ENCODE measurements at places on chromosomes 4 and X. TPM values are rescaled to one million over a fixed set of nuclear protein-coding genes. Genes with fewer than 3 reads are reported as not detected.

GRCh38 chrX:42399632-42400024 is 378.3 kb downstream of the PPP1R2C start:
- H3K36me3 ChIP-seq, result no peaks in the 10 kb centered on the region
- H3K27ac ChIP-seq, result no peak overlapping the region
- no peaks in the 10 kb centered on the region for H3K27me3 ChIP-seq
- DNase-seq, result no peak
- H3K4me1 ChIP-seq, result no peaks in the 10 kb centered on the region

DNA sequence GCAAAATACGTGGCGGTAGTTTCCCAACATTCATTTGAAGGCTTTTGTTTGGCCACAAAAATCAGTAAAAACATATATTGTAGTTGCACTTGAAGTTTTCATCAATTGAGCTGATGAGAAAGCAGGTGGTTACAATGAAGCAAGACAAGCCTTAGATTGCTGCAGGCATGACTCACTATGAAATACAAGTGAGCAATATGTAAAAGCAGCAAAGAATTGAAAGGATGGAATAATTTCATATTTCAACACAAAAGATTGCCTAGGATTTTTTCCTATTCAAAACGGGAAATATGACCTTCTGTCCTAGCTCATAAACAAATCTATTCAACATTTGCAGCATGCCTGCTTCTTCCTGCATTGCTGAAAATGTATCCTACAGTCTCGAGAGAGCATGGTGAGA is 190.9 kb upstream of the BANK1 start:
- H3K4me1 ChIP-seq, result no peaks in the 10 kb centered on the region
- no peak overlapping the region for H3K4me3 ChIP-seq
- H3K27me3 ChIP-seq, result no peaks in the 10 kb centered on the region
- no peak for DNase-seq
- no peak overlapping the region for H3K27ac ChIP-seq
- H3K36me3 ChIP-seq, result no peaks in the 10 kb centered on the region

The GRPR gene
- total RNA-seq, result 0.05 TPM

The PPP4R3C gene
- not detected for total RNA-seq

- DNase-seq, result no peak
- H3K36me3 ChIP-seq, result no peaks in the 10 kb centered on the region
- H3K27ac ChIP-seq, result no peak overlapping the region
- no peak overlapping the region for H3K4me3 ChIP-seq
These were observed 51.4 kb upstream of the LSM6 start for GRCh38 chr4:146124023-146124680.

DNA sequence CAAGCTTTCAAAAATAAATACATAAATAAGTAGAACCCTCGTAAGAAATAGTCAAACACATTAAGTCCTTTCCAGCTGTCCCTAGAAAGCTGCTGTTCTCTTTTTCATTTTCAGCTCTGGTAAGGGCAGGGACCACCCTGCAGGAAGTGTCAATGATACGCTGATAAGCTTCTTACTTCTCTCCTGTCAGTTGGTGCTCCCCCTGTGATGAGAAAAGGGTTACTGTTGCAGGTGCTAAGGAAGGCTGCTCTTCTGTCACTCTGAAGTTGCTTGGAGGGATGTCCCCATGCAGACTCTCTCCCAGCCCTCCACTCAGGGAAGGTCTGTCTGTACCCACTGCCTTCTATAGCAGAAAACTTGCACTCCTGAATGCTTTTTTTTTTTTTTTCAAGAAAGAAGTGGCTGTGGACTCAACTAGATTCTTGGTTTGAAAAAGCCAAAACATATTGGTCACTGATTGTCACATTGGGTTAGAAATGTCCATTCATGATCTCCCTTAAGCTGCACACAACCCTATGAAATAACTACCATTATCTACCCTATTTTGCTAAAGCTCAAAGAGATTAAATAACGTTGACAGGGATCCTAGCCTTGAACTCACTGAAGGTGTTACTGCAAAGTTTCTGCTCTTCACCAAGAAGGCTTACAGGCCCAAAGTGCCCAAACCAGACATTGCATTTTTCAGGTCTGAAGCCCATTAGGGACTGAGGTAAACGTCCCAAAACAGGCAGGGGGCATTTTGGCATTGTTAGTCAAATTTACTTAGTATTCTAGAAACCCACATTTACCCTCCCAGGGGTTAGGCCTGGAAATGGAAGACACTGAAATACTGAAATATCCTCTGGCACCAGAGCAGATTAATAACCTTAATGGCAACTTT is 1.2 kb downstream of the CXCL3 start:
- H3K4me1 ChIP-seq, result peaks cover 8% of the 10 kb centered on the region
- H3K36me3 ChIP-seq, result no peaks in the 10 kb centered on the region
- H3K27me3 ChIP-seq, result no peaks in the 10 kb centered on the region
- H3K4me3 ChIP-seq, result peak overlapping the region; percentile 90

DNA sequence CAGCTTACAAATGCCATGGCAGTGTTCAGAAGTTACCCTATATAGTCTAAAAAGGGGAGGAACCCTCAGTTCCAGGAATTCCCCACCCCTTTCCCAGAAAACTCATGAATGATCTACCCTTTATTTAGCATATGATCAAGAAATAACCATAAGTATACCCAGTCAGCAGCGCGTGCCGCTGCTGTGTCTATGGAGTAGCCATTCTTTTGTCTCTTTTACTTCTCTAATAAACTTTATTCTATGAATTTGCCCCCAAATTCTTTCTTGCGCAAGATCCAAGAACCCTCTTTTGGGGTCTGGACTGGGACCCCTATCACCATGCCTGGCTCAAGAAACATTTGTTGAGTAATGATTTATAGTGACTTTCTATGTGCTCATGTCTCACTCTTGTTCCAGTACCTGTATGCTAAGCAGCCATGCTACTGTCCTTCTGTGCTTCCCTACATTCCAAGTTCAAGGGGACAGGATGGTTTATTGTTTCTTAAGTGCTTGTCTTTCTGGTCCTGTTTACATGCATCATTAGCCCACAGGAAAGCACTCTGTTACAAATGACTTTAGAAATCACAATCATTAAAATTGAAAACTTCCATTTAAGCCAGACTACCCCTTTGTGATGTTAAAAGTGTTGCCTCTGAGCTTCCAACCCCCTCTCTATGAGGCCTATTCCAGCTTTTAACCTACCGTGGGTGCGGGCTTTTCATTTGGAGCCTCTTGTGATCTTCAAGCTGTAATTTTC is 63.4 kb upstream of the S100G start:
- no peaks in the 10 kb centered on the region for H3K27me3 ChIP-seq
- no peaks in the 10 kb centered on the region for H3K36me3 ChIP-seq
- H3K27ac ChIP-seq, result no peak overlapping the region
- H3K4me1 ChIP-seq, result no peaks in the 10 kb centered on the region
